ENCODE measurements at places on chromosomes 7 and 10.
A peak's percentile ranks its signal among the peaks of the same experiment; 100 is the strongest.

- DNase-seq: no peak
These were observed 14.4 kb upstream of the CRYGN start for GRCh38 chr7:151454305-151454704.

DNA sequence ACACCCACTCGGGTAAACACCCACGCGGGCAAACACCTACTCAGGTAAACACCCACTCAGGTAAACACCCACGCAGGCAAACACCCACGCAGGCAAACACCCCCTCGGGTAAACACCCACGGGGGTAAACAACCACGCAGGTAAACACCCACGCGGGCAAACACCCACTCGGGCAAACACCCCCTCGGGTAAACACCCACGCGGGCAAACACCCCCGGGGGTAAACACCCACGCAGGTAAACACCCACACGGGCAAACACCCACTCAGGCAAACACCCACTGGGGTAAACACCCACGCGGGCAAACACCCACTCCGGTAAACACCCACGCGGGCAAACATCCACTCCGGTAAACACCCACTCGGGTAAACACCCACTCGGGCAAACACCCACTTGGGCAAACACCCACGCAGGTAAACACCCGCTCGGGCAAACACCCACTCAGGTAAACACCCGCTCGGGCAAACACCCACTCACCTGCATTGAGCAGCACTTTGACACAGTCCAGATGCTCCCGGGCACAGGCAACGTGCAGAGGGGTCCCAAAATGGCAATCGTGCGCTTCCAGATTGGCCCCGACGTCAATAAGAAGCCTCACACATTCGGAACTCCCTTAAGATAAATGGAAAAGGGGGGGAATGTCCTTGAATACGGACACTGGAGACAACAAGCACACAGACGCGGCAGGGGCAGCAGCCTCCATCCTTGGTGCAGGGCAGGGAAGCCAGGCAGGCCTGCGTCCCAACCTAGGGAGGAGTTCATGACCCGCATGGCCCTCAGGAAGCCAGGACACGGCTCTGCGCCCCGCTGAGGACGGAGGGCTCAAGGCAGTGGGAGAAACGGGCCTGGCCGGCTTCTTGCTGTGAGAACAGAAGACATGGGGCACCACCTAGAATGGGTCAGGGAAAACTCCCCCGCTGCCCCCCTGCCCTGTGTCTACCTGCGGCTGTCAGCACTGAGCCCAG, 17.6 kb downstream of the ASB13 start:
- no peak for DNase-seq

DNA sequence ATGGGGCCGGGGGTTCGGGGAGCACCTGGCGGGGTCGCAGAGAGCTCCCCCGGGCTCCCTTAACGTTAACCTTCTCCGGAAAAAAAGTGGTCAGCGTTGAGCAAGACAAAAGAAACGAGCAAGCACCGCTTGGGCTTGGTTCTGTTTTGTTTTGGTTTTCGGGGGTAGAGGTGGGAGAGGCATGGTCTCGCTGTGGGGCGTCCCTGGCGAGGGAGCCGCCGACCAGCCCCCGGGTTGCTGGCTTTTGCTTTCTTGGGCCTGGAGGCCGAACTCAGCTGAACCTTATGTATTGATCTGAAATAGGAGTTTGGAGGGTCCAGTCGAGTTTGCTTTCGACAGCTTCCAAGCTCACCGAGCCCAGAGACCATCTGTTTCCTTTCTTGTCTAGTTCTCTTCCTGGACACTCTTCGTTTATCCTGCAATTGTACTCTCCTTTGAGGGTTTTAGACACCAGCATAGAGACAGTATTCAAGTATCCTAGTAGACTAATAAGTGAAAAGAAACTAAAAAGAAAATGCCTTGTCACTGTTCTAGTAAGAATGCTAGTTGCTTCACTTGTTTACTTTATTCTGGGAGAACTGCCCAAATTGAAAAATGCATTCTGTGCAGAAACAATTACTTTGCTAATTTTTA, 980 bp downstream of the FHIP2A start:
- peak; percentile 40 for DNase-seq

DNA sequence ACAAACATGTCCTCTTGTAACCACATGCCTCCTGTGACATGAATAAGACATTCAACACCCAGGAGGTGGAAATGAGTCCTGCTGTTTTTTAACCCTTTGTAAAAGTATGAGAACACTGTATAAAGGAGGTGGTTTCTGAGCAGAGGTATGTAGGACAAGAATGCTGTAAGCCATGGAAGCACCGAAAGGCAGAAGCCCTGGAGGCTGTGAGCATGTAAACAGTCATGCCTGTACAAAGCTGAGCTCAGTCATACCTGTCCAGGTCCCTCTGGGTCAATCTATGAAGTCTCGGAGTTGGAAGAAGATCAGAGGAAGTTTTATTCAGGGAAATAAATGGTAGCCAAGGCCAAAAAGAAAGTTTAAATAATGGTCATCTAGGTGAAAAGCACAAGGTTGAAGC, 34.7 kb upstream of the XPNPEP1 start:
- no peak for DNase-seq

DNA sequence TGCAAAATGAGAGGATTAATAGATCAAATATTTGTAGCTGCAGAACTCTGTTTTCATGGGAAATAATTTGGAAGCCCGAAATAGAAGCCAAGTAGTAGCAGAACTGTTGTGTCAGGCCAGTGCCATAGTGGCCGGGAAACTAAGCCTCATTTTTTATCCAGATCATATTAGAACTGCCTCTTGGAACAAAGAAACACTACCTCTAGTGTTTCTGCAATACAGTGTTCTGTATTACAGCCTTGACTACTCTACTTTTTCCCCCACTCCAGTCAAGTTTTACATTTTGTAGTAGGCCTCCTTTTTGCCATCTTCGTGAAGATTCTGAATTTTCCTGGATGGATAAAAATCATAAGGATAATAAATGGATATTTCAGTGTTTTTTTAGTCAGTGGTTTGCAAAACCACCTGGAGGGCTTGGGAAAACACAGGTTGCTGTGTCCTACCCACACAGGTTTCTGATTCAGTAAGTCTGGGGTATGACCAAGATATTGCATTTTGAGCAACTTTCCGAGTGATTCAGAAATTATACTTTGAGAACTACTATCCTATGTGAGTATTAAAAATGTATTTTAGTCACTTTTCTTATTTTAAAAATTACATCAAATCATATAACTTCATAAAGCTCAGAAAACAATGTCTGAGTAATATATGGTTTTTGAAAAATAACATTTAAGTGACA, 326.2 kb upstream of the KAT6B start:
- no peak for DNase-seq

DNA sequence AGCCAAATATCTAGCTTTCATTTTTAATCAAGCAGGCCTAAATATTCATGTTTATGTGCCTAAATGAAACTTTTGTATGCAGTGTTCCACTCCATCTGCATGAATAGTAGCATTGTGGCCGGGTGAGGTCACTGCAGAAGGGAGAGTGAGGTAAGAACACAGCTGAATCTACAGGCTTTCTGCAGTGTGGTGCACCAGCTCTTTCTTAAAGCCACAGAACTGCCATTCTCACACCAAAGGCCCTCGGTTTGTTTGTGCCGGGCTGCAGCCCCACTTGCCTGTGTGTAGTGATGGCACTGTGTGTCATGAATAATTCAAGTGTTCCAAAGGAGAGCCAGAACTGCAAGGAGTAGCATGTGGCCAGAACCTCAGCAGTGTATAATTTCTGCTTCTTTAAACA, 204.1 kb downstream of the TRIL start:
- no peak for DNase-seq

GRCh38 chr10:110399106-110399964, 94.6 kb upstream of the SMNDC1 start:
- DNase-seq: no peak

GRCh38 chr7:28806841-28807240, 151.3 kb downstream of the TRIL start:
- DNase-seq: no peak

DNA sequence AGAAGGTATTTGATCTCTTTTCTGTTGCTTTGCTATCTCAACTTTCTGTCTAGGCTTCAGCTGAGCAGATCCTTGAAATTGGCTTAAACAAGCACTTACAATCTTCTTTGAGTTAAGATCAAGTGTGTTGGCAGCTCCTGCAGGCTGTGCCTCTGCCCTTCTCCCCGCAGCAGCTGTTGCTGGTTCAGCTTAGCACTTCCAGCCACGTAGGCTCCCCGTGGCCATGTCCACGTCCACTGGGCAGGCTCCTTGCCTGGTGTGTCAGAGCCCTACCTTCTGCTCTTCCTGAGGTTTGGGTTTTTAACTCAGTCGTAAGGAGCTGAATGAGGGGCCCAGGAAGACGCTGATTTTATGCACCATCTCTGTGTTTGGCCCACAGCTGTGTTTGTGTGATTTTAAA, 47.2 kb downstream of the CAMK1D start:
- DNase-seq: no peak

GRCh38 chr7:12796397-12797127, 109.1 kb downstream of the ARL4A start:
- no peak for DNase-seq

DNA sequence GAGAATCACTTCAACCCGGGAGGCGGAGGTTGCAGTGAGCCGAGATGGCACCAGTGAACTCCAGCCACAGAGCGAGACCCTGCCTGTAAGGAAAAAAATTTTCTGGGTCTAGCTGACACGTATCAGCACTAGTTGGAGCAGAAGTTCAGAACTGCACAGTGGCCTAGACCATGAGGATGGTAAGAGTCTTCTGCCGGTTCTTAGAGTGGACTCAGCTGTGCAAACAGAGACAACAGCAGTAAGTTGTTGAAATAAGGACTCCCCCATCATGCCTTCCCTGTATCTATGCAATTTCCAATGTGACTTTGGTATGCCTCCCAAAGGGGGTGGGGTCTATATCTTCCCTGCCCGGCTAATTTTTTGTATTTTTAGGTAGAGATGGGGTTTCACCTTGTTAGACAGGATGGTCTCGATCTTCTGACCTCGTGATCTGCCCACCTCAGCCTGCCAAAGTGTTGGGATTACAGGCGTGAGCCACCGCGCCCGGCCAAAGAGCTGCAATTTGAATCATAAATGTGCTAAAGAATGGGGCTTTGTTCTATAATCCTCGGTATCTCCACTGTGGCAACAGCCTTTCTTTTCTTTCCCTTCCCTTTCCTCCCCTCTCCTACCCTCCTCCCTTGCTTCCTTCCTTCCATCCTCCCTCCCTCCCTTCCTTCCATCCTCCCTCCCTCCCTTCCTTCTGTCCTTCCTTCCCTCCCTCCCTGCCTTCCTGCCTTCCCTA, 14.5 kb upstream of the RNF216 start:
- no peak for DNase-seq

GRCh38 chr7:32056767-32057166, 13.4 kb downstream of the PDE1C start:
- no peak for DNase-seq

DNA sequence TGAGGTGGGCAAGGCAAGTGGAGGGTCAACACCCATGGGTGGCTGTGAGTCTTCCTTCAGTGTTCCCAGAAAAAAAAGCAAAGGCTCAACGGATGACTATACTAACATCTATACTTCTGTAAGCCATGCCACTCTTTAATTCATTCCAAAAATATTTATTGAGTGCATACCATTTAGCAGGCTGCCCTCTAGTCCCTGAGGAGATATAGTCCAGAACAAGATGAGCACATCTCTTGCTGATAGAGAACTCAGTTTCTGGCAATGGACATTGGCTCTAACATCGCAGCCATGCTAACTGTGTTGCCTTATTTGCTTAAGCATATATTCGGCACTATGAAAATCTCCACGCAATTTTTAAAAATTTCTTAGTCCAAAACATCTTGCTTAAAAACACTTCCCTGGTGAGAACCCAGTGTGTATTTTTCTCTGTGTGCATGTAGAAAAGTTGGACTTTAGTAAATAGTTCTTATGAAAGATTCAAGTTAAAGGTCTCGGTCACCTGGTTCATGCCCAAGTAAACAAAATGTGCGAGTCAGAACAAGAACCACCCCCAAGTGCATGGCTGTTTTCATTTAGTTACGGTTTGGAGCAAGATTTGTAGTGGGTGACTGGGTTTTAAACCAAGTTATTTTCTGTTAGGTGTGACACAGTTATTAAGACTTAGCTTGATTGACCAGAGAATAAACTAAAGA, 69.8 kb downstream of the MET start:
- DNase-seq: no peak

DNA sequence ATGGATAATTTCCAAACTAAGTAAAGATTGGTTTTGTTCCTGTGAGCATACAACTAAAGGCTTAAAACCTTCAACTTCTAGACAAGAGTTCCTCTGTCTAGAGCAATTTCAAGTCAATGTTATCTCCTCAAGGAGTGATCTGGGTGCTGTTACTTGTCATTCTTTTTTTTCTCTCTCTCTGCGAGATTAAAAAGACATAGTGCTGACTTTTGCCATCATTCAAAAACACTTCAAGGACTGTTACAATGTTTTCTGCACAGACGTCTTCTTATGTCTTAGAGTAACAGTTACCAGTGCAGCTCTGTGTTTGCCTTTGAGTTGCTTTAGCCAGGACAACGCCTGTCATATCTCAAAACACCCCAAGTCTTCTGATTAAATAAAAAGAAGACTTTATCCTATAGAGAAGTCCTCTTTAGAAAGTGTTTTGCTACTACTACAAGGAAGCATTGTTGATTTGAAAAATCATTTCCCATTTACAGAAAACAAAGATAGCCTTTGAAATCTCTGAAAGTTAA, 263.5 kb upstream of the FERD3L start:
- no peak for DNase-seq

DNA sequence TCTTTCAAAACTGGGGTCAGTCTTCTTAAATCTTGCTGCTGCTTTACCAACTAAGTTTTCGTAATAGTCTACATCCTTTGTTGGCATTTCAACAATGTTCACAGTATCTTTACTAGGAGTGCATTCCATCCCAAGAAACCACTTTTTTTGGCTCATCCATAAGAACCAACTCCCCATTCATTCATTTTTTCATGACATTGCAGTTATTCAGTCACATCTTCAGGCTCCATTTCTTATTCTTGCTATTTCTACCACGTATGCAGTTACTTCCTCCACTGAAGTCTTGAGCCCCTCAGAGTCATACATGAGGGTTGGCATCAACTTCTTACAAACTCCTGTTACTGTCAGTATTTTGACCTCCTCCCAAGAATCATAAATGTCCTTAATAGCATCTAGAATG, 392.3 kb downstream of the DGKB start:
- no peak for DNase-seq

GRCh38 chr7:49523870-49524269, 249.6 kb upstream of the VWC2 start:
- no peak for DNase-seq

- DNase-seq: peak; percentile 82
These were observed at the start of gene NMT2 for GRCh38 chr10:15168291-15168785. TSS of gene NMT2 (minus strand) at chr10:15168693. CDS start at chr10:15168612, 81 bp downstream.

GRCh38 chr10:59362144-59362958, at the start of gene FAM13C:
TSS of gene FAM13C (minus strand) at chr10:59362549. CDS start at chr10:59362460, 89 bp downstream.
- peak; percentile 17 for DNase-seq

DNA sequence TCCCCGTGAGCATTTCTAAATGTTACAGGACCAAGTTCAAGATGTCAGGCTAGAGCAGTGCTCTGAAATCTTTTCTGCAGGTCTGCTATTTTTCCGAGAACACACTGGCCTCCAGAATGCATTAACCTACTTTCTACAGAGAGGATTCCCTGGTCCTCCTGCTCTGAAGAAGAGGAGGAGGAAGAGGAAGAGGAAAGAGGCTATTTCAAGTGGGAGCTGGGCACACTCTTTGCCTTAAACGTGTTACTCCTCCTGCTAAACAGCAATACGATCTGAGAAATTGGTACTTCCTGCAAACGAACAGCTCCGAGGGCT, 157.4 kb downstream of the FRMD4A start:
- DNase-seq: no peak

All from thymus (tissue), 14 donors.